Pons (tissue), 1 donor: ENCODE measurements at places on chromosomes 3 and 15.

DNA sequence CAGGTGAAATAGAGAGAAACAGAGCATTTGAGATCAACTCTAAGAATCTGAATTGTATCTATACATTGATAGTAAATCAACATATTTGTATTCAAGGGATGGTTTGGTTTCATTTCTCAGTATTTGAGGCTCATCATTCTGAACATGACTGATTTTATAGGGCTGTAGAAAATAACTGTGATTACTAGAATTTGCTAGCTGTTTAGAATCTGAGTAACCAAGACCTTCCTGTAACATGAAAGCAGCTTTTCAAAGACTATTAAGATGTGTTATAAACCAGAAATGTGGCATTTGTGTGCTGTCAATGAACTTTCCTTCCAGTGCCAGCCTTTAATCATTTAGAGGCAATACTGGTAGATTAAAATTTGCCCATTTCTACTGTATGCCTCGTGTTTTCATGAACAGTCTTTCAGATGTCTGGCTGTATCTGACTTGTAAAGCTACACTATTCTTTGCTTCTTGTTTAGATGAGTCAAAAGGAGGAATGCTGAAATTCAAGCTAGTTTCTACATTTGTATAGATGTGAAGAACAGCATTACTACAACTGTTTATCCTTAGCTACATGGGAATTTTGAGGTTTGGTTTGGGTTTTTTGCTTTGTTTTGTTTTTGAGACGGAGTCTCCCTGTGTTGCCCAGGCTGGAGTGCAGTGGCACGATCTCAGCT, 137.3 kb upstream of the BHLHE40 start:
- no peak for DNase-seq

- DNase-seq = no peak
Observed at GRCh38 chr3:52044869-52045619, 11.3 kb downstream of the DUSP7 start.

- no peak for DNase-seq
Observed at GRCh38 chr15:35319354-35319753, 226.6 kb downstream of the DPH6 start.

GRCh38 chr3:176971613-176972174, 225.6 kb downstream of the TBL1XR1 start:
- DNase-seq = no peak

DNA sequence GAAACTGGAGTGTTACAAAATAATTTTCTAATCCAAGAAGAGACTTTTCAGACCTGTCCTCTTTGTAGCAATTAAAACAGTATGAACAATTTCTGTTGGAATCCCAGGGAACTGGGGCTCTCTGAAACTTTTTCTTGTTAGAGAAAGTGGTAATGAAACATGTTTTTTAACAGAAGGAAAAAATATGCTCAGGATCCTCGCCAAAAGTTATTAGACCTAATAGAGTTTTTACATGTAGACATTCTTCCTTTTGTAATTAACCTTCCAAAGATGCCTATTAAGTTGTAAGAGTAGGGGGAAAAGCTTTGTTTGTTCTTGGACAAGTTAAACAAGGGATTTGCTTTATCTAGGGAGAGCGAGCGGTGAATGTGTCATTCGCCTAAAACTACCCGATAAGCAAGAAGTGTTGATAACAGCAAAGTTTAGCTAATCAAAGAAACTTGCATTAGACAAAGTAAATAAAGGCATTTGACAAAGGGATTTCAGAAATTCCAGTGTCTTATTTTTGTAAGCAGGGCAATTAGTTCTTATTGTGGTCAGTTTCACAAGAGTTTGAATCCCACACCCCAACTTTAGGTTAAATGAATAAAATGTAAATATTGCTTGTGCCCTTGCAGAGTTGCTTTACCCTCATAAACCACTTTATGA, 2.3 kb downstream of the RARB start:
- DNase-seq = no peak
